ENCODE measurements at places on chromosomes 11 and 22.

DNA sequence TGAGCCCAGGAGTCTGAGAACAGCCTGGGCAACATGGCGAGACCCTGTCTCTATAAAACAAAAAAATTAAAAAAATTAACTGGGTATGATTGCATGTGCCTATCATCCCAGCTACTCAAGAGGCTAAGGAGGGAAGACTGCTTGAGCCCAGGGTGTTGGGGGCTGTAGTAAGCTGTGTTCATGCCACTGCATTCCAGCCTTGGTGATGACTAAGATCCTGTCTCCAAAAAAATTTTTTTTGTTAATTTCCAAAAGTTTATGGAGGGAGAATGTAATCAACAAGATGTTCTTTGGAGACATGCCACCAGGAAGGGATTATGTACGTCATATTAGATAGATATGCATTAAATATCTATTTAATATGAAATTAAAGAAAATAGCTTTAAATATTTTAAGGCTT, 267.5 kb downstream of the SBF2 start:
- no peak for DNase-seq

GRCh38 chr11:79957702-79958101, 516.9 kb upstream of the TENM4 start:
- DNase-seq = no peak

DNA sequence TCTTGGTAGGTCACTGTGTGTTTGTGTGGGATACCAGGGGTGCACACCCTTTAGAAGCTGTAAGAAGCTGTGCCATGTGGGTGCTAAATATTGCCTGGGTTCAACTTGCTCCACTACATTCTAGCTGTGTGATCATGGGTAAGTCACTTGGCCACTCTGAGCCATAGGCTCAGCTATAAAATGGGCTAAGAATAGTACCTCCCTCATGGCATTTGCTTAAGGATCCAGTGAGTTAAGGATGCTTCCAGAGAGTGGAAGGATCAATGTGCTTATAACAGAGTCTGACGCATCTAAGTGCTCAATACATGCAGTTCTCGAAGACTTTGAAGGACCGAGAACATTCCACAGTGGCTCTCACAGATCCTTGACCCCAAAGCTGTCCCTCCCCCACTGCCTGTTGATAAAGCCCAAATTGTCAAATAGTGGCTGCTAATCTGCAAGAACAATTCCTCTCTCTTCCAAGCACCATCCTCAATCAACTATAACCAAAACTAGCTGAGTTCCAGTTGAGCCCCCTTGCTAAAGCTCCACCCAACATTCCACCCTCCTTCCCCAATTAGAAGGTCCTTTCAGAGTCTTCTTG, 13.2 kb upstream of the TMPRSS6 start:
- no peak for DNase-seq

DNA sequence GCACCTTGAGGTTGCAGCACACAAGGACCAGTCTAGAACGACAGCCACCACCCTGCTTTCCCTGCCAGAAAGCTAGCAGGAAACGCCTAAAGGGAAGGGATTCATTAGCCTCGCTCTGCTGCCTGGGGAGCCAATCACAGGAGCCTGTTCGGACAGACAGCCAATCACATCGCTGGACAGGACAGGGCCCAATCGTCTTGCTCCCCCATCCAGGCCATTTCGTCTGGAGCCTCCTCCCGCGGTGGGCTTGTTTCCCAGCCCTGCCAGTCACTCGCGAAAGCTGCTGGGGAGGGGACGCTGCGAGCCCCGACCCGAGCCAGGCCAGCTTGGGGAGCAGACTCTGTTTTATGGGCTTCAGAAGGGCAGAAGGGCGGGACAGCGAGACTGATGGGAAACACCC, 79.8 kb upstream of the NCAM1 start:
- DNase-seq = no peak

GRCh38 chr11:125289419-125290098, 125.0 kb downstream of the PKNOX2 start:
- DNase-seq = no peak
